GM12865 (cell line): ENCODE measurements at places on chromosomes 4 and X.
A peak's percentile ranks its signal among the peaks of the same experiment; 100 is the strongest.

DNA sequence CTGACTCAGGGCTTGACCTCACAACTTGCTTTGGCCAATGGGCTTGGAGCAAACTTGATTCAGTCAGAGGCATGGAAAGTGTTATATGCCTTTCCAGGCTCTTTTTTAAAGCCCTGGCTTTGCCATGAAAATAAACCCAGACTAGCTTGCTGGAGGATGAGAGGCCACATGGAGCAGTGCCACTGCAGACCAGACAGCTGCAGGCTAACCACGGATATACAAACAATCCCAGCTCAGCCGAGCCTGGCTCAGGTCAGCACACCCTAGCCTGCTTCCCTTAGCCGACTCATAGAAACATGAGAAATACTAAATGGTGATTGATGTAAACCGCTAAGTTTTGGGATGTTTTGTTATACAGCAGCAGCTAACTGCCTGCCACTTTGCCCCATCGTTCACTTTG, 345.1 kb downstream of the ARHGAP10 start:
- DNase-seq, result no peak

DNA sequence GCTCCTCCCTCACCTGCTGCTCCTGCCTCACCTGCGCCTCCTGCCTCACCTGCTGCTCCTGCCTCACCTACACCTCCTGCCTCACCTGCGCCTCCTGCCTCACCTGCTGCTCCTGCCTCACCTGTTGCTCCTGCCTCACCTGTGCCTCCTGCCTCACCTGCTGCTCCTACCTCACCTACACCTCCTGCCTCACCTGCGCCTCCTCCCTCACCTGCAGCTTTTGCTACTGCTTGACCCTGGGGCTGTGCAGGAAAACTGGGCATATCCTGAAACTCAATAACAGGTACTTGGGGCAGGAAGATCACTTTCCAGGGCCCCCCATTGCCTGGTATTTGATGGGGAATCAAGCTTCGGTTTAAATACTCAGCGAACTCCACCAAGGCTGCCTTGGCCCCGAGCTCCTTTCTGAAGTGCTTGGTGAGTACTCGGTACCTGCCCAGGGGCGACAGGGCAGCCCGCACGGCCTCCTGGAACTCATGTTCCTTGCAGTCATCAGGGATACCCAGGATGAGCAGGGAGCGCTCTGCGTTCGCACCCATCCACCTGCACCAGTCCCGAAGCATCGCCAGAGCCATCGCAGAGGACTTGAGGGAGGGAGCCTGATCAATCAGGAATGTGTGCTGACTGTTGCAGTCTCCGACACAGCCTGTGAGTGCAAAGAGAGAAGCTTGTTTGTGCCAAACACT, 2.7 kb downstream of the PNMA6E start:
- no peak for DNase-seq

GRCh38 chr4:39235696-39236095, 53.4 kb downstream of the WDR19 start:
- no peak for DNase-seq

DNA sequence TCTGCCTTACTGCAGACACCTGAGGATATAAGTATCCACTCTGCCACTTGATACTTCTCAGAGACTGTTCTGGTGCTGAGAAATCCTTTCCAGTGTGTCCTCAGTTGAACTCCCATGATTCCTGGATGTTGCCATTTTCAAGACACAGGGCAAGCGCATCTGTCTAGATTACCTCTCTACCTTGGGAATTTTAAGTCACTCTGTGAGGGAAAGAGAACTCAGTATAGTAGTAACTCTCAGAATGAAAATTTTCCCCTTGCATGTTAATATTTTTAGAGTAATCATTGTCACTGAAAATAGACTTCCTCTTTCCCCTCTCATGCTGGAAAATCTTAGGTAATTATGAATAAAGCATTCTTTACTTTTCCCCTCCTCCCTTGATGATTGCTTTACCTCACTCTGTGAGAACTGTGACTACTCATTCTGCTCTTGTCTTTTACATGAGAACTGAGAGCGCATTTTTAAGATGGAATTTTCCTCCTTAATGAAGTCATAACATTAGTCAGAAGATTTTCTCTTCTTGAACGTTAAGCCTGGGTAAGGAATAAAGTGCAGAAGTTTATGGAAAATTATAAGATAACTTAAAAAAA, 45.0 kb downstream of the TET2 start:
- DNase-seq, result peak; percentile 62

DNA sequence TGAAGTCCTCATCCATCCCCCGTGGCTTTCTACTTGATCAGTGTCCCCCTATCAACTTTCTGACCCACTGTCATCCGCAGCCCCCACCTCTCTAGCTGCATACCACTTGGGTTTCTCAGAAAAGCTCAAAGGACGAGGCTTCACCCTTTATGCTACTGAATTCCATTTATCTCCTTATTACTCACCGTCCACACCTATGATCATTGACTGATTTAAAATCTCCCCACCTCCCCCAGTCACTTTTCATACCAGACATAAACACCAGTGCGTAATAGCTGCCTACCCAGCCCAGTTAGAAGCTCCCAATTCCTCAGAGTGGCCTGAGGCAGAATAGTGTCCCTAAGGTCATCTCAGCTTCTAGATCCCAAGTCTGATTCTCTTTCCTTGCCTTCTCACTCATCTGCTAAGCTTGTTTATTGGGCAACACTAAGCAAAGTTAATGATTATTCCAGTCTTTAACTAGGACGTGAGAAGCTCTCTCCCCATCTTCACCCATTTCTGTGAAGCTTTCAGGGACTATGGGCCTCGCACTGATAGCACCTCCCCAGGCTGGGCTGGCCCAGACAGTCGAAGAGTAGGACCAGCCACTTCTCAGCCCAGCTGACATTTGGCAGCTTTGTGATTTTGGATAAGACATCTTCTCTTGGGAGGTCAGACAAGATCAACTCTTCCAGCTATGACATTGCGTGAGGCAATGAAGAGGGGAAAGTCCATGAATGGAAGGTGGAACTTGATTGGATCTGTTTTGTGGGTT, 7.2 kb upstream of the DDX60L start:
- DNase-seq, result no peak

- peak; percentile 62 for DNase-seq
These were observed 62.3 kb upstream of the LNX1 start for GRCh38 chr4:53653484-53654053.

- DNase-seq, result no peak
These were observed 123.4 kb downstream of the HMX1 start for GRCh38 chr4:8748236-8748575.

- no peak for DNase-seq
These were observed 37.1 kb downstream of the SRPX start for GRCh38 chrX:38183596-38183995.

- DNase-seq, result no peak
These were observed 75.2 kb upstream of the NUDT6 start for GRCh38 chr4:122997463-122998101.

GRCh38 chrX:111005166-111005565, 90.8 kb upstream of the PAK3 start:
- DNase-seq, result no peak

GRCh38 chr4:52552778-52553177, 106.3 kb downstream of the USP46 start:
- no peak for DNase-seq

GRCh38 chr4:28209371-28209924, 1348.8 kb downstream of the STIM2 start:
- DNase-seq, result no peak
